ENCODE measurements at places on chromosomes 7 and 10.

DNA sequence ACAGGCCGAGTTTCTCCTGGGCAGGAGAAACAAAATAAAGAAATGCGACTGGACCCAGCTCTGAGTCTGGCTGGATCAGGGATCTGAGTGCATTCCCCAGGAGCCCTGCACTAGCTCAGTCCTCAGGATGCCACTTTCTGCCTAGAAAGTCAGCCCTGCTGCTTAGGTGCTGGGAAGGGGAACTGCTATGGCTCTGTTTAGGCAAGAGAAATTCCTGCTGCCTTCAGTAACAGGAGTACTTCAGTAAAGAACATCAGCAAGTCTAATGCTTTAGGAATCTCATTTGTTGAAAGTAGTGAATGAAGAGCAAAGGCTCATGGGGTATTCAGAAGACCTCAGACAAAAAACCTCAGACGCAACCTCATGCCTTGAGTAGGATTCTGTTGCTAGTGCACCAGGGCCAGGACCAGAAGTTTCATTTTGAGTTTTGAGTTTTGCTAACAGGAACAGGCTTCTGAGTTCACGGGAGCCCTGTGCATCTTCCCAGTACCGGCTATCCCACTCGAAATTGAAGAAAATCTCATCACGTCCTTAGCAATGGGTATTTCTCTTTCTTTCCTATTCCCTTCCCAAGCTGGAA is 170.8 kb upstream of the CDCA7L start:
- DNase-seq = no peak

GRCh38 chr10:69180525-69181204 is 631 bp downstream of the SUPV3L1 start:
- DNase-seq = peak; percentile 6

DNA sequence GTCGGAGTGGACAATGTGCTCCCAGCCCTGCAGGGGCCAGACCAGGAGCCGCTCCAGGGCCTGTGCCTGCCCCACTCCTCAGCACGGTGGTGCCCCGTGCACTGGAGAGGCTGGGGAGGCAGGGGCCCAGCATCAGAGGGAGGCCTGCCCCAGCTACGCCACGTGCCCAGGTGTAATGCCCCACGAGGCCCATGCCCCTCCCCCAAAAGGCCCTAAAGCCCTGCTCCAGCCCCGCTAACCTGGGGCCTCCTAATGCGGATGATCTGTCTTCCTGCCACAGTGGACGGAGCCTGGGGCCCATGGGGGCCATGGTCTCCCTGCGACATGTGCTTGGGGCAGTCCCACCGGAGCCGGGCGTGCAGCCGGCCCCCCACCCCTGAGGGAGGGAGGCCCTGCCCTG is 23.7 kb upstream of the ZNF862 start:
- no peak for DNase-seq

GRCh38 chr10:74995806-74996205 is 115.7 kb upstream of the SAMD8 start:
- DNase-seq = no peak

DNA sequence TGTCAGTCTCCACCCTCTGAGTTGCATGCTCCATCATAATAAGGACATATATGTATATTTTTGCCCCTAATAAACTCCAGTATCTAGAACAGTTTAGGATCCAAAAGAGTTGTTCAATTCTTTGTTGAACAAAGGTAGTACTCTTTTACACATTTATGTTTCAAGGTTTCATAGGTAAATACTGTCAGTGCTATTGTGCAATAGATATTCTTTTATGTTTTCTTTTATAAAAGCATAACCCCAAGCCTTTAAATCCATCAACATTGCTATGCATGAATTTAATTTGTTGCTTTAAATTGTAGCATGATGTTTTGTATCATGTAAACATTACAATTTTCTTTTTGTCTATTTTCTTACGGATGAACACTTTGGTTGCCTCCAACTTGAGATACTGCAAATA is 469.7 kb upstream of the COBL start:
- no peak for DNase-seq

DNA sequence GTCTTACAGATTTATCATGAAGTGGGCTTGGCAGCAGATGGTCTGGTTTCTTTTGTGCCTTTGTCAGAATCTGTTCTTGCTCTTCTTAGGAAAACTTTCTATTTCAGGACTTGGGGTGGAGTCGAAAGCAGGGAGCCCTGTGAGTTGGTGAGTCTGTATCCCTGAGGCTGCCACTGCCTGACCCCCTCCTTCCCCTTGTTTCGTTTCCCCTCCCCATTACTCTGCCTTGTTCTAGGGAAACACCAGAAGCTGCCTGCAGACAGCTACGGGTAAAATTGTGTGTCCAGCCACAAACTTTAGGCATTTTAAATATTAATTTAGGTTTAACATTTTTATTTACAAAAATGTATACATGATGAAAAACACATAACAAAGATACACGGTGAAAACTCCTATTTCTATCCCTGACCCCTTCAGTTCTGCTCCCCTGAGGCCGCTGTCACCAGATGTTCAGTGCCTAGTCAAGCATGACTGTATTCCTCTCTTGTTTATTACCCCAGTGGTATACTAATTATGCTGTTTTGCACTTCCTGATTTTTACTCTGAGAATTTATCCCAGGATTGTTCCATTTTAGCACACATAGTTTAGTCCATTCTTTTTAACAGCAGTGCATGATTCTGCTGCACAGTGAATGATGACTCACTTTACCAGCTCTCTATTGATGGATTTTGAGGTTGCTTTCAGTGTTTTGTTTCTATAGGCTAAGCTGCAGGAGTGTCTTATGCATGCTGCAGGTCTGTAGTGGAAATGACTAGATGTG is 9.1 kb downstream of the TSPAN14 start:
- DNase-seq = no peak

- DNase-seq = no peak
Measured at GRCh38 chr10:132162590-132163277, 24.0 kb upstream of the DPYSL4 start.

All from CD4-positive, alpha-beta T cell treated with Interleukin-1 beta for 1 hour (primary cell).